Activated T-cell treated with anti-CD3 and anti-CD28 coated beads, Interleukin-2, amount 50 U/mL, for 4 hours (primary cell): ENCODE measurements at places on chromosomes 4 and X.

DNA sequence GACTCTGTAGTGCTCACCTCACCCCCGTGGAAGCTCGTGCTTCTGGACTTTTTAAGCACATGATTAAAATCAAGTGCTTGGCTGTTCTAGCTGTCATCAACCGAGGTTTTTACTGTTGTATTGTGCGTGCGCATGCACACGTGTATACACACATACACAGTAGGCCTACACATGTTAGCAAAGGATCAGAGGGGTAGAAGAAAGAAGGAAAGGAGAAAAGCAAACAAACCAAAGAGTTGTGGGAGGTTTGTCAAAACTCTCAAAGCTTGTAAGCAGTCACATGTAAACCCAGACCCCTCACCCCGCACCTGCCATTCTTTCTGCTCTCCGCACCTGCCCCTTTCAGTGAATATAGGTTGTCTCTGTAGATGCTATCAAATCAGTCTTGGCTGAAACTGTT, 311.8 kb downstream of the HS3ST1 start:
- DNase-seq, result no peak

DNA sequence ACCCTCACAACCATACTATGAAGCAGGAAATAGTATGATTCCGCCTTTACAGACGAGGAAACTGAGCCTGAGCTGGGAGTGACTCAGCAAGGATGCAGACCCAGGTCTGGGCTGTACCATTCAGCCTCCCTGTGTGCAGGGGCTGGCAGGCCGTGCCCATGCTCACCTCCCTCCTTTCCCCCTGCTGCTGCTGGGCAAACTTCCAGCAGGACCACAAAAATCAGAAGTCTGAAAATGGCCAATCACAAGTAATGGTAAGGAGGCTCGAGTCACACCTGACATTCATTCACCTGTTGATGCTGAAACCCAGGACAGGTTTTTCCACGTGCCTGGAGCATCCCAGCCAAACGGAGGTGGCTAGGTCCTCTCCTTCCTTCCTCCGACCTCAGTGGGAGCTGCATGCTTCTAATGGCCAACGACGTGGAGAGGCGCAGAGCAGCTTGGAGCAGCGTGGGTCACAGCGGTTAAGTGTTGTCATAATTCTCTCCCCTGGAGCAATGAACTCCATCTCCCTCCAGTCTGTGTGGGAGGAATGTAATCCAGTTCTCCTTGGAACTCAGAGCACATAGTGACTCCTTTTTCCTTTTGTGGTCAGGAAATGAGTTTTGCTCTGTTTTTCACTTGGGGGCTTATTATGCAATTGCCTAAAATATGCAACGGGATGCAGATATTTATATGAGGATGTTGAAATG, 371.7 kb downstream of the BCOR start:
- no peak for DNase-seq

DNA sequence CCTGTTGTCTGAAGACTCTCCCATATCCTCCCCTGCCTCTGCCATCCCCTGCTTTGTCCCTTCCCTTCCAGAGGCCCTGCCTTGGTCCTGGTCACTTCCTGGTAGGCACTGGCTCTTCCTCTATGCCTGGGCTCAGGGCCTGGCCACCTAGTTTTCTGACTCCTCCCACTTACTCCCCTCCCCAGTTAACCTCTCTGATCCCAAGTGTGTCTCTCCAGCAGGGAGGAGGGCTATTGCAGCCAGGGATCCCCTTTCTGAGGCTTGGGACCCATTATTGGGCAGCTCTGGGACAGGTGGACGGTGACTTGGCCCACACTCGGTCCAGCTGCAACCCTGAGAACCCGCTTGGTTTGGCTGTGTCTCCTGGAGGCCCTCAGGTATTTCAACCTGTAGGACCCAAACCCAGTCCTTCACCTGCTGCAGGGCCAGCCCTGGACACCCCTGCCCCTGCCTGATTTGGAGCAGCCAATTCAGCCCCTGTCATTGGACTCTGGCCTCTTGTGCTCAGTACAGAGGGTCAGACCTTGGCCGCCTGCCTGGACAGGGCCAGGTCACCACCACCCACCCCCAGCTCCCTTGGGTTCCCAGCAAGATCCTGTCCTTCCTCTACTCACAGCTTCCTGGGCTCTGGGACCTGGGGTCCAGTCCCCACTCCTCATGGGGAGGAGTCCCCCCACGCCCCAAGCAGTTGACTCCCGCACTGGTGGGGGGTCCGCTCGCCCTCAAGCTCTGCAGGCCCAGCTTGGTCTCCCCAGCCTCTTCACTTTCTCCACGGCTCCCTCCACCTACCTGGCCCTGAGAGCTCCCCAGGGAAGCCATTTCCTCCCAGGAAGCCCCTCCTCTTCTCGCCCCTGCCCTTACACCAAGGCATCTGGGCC, 1.1 kb upstream of the SH3BP2 start:
- no peak for DNase-seq

- DNase-seq, result no peak
Observed at GRCh38 chrX:47796433-47796906, 40.2 kb upstream of the ZNF81 start.
